Left colon (tissue), 2 donors: ENCODE measurements at places on chromosomes 6 and 20.
A peak's percentile ranks its signal among the peaks of the same experiment; 100 is the strongest.

GRCh38 chr20:60113024-60113724 is 155.0 kb downstream of the CDH26 start:
- no peak for DNase-seq

GRCh38 chr6:12909833-12910232 is 193.3 kb downstream of the PHACTR1 start:
- no peak for DNase-seq

DNA sequence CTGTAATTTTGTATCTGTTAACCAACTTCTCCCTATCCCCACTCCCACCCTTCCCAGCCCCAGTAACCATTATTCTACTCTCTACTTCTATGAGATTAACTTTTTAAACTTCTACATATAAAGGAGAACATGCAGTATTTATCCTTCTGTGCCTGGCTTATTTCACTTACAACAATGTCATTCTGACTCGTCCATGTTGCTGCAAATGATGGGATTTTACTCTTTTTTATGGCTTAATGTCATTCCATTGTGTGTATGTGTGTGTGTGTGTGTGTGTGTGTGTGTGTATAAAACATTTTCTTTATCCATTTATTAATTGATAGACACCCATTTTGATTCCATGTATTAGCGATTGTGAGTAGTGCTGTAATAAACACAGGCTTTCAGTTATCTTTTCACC is 76.1 kb downstream of the COL19A1 start:
- DNase-seq, result no peak

GRCh38 chr20:36672991-36673390 is 27.0 kb upstream of the SLA2 start:
- no peak for DNase-seq

GRCh38 chr6:20791944-20792343 is 257.7 kb downstream of the CDKAL1 start:
- DNase-seq, result no peak

GRCh38 chr6:53992522-53992921 is 118.7 kb upstream of the MLIP start:
- DNase-seq, result no peak

GRCh38 chr6:100456141-100456907 is 8.4 kb downstream of the SIM1 start:
- no peak for DNase-seq

- no peak for DNase-seq
Observed at GRCh38 chr6:9399916-9400315, 964.6 kb upstream of the SLC35B3 start.

DNA sequence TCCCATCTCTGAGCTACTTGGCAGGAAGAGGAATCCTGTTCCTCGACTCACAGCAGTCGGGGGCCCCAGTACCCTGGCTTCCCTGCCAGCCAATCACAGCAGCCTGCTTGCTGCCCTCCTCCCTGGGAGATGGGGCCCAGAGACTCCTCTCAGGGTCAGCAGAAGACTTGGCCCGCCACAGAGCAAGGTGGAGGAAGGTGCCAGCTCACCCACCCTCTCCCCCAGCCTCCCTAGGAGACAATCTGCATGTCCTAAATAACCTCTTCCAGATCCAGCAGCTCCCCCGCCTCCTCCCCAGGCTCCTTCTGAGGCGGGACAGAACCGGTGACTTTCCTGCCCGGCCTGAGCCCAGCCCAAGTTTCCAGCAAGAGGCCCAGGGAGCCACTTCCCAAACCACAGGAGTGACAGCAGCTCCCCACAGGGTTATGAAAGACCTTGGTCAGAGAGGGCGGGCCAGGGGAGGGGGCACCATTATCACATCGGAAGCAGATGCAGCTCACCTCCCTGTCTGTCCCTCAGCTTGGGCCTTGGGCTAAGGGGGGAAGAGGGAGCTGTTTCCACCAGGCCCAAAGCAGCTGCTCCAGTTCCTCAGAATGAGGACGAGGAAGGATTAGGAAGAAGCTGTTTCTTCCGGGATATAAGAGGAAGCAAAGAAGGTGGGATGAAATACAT is 2.3 kb downstream of the CCND3 start:
- peak; percentile 38 for DNase-seq

DNA sequence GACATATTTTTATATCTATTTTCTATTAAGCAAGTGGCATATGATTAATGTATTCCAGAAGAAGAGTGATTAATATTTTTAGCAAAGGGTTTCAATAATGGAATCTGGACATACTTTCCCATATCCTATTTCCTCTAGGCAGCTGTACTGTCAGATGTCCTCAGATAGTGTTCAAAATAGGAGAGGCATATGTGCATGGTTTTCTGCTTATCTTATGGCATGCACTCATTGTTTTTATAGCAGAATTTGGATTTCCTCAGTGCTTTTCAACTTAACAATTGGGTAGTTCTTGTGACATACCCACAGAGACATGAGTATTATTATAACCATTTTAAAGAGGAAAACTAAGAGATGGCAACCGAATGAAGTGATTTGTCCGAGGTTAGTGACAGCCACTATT is 12.6 kb upstream of the SLC17A5 start:
- no peak for DNase-seq

DNA sequence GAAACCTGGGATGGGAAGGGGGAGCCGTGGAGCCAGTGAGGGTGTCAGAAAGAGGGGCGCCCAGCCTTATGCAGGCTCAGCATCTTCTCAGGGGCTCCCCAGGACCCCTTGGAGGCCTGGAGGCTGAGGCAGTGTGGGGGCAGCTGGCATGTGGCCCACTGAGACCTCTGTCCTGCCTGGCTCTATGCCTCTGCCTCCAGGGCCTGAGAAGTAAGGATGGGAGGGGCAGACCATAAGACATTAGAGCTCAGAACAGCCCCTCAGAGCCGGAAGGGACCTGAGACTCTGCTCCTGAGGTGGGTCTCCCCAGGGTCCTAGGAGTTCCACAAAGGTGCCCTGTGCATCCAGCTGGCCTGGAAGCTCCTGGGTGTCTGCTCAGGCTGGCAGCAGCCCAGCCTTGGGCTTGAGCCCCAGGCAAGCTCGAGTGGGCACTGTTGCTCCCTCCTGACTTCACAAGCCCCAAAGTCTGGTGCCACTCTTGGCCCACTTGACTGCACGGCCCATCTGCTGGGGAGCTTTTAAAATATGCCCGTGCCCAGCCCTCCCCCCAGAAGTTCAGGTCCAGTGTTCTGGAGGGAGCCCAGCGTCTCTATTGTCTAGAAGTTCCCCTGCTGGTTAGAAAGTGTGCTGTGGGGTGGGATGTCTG is 126.8 kb downstream of the GRM4 start:
- no peak for DNase-seq

DNA sequence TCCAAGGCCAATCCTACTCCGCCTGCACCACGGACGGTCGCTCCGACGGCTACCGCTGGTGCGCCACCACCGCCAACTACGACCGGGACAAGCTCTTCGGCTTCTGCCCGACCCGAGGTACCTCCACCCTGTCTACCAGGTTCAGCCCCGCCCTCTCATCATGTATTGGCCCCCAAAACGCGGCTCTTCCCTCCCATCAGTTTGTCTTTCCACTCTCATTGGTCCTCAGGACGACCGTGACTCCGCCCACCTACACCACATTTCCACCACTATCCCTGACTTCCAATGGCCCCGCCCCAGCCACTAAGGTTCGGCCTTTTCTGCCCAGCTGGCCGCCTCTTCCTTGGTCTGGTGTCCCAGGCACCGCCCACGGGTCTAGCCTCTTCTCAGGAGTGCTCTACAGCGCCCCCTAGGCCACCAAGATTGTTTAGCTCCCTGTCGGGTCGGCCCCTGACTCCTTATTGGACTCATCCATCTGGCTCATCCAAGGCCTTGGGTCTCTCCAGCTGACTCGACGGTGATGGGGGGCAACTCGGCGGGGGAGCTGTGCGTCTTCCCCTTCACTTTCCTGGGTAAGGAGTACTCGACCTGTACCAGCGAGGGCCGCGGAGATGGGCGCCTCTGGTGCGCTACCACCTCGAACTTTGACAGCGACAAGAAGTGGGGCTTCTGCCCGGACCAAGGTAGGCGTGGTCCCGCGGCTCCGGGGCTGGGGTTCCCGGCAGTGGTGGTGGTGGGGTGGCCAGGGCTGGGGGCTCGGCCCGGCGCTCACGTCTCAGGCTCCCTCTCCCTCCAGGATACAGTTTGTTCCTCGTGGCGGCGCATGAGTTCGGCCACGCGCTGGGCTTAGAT is 3.1 kb downstream of the MMP9 start:
- DNase-seq, result peak; percentile 55

GRCh38 chr6:106476331-106477105 is 116.0 kb downstream of the CRYBG1 start:
- DNase-seq, result no peak

DNA sequence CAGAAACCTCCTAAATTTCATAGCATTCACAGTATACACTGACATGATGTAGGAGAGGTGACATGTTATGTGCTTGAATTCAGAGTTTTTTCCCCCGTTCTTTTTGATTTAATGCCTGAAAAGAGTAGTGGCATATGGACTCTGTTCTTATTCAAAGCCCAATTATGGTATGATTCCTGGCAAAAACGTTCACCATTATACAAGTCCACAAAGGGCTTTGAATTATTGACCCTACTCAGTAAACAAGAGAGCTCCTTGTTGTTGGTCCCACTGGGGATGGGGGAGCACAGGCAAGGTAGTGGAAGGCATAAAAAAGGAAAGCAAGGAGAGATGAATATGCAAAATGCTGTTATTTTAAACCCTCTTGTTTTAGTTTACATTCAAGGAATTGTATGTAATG is 136.0 kb upstream of the AHI1 start:
- no peak for DNase-seq

- DNase-seq, result no peak
Observed at GRCh38 chr6:90583179-90583835, 3.6 kb downstream of the MAP3K7 start.

DNA sequence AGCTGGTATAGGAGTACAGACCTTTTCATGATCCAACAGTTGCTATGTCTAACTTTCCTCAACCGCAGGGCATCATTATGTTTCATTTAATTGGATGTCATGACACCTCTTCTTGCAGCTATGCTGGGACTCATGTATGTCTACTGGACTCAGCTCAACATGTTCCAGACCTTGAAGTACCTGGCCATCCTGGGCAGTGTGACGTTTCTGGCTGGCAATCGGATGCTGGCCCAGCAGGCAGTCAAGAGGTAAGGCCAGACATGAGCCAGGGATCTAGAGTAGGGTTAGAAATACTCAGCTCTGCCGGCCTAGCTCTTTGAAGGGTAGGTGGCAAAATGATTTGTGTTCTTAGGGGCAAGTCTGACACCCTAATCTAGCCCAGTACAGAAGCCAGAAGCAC is 25.2 kb downstream of the GHRH start:
- DNase-seq, result no peak

- no peak for DNase-seq
Observed at GRCh38 chr6:101108286-101108685, 227.2 kb upstream of the ASCC3 start.

DNA sequence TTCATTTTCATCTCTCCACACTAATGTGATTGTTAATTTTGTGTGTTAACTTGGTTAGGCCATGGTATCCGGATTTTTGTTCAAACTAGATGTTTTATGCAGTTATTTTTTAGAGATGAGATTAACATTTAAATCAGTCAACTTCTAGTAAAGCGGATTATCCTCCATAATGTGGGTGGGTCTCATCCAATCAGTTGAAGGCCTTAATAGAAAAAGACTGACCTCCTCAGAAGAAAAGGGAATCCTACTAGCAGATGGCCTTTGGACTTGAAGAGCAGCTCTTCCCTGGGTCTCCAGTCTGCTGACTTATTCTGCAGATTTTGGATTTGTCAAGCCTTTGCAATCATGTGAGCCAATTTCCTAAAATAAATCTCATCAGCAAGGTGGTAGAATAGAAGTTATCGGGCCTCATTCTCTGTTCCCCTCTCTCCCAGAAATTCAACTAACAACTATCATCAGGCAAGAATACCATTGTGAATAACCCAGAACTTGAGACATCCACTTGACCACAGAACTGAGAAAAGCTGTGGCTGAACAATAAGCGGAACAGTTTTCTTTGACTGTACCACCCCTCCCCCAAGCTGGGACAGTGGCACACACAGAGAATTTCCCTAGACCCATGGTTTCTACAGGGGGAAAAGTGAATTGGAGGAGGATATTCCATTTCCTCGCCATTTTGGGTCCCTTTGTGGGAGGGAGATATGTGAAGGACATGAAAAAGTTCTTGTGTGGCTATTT is 323.0 kb downstream of the UTRN start:
- DNase-seq, result no peak

- no peak for DNase-seq
Observed at GRCh38 chr6:107806691-107807090, 17.4 kb downstream of the SCML4 start.

DNA sequence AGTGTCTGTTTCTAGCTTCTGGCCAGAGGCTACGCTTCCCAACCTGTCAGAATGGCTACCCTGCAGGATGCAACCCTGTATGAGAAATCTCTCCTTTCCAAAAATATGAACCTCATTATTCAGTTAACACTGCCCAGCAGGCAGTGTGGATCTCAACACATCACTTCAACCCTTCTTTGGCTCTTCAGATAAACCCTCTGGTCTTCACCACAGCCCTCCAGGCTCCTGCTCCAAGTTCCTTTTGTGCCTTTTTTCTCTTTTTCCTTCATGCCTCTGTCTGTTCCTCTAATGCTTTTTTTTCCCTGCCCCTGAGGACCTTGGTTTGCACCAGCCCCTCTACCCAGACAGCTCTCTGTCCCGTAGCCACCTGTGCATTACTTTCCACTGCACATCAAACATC is 207.4 kb downstream of the MYLK4 start:
- no peak for DNase-seq

GRCh38 chr6:470051-470900 is 78.7 kb downstream of the IRF4 start:
- DNase-seq, result no peak

DNA sequence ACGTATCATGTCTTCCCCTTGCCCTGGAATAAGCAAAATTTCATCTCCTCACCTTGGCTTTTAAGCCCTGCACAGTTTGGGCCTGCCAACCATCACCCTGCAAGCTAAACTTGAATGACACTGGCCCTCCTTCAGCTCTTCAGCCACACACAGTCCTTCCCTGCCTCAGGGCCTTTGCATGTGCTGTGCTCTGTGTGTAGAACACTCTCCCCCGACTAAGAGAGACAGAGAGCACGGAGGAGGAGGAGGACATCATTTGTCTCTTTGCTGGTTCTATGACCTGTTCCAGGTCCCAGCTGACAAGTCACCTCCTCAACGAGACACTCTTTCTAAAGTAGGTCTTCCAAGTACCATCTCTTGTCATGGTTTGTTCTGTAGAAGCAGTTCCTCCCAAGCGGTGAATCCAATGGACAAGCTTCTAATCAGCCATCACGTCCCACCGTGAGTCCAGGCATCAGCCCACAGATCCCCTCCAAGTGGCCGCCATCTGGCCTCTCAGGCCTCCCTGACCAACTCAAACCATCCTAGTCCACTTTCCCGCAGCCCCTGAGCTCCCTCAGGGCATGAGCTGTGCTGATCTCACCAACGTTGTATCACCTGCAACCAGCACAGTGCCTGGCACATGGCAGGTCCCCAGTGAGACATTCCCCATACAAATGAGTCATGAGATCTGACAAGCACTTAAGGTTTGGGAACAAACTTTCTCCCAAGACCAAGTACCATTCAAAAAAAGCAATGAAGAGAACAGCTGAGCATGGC is 30.5 kb downstream of the NFATC2 start:
- no peak for DNase-seq

- no peak for DNase-seq
Observed at GRCh38 chr20:24206995-24207394, 218.4 kb upstream of the GGTLC1 start.
